Smooth muscle cell of the brain vasculature (primary cell): ENCODE measurements at places on chromosomes 12 and 14.

GRCh38 chr12:318759-319515 lies 56.3 kb upstream of the SLC6A13 start:
- no peak for DNase-seq

- no peak for DNase-seq
These were observed 1402.4 kb upstream of the FLRT2 start for GRCh38 chr14:84127495-84127894.

DNA sequence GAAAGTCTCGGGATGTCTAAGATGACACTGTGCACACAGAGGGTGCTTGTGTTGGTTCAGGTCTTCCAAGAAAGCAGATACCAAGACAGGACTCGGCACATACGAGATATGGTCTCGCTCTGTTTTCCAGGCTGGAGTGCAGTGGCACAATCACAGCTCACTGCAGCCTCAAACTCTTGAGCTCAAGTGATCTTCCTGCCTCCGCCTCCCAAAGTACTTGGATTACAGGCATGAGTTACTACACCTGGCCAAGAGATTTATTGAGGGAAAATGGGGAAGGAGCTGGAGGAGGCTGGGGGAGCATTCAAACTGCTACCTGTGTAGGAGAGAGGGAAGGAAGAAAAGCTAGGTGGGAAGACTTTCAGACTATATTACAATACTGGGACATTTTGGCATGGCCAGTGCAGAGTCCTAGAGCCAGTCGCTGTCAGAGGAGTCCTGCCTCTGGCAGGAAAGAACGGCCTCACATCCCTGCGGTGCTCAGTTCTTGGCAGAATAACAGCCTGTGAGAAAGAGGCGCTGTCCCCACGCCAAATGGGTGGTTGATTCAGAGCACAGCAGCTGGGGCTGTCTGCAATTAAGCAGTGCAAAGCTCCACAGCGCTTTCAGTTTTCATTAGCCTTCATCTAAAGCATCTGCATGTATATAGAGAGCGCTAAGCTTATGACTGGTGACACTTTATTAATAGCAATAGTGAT lies 18.3 kb downstream of the SLC17A8 start:
- DNase-seq: no peak

GRCh38 chr12:77745624-77746023 lies 85.1 kb upstream of the NAV3 start:
- DNase-seq: no peak

GRCh38 chr12:131826097-131826928 lies 1.9 kb upstream of the MMP17 start:
- no peak for DNase-seq

DNA sequence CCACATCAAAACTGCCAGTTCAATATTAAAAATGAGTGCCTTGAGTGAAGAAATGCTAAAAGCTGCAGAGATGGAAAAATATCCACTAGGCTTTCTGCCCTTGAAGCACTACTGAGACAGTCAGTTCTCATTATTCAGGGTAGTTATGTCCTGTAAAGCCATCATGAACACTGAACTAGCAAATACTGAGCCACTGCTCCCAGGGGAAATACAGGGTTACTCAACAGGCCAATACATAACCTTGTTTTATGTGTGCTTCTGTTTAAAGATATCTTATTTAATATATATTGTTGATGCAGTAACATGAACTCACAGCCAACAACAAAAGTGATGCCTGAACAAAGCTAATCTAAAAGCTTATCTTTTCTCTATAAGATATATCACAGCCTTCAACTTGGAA lies 3.3 kb downstream of the RAD52 start:
- no peak for DNase-seq

DNA sequence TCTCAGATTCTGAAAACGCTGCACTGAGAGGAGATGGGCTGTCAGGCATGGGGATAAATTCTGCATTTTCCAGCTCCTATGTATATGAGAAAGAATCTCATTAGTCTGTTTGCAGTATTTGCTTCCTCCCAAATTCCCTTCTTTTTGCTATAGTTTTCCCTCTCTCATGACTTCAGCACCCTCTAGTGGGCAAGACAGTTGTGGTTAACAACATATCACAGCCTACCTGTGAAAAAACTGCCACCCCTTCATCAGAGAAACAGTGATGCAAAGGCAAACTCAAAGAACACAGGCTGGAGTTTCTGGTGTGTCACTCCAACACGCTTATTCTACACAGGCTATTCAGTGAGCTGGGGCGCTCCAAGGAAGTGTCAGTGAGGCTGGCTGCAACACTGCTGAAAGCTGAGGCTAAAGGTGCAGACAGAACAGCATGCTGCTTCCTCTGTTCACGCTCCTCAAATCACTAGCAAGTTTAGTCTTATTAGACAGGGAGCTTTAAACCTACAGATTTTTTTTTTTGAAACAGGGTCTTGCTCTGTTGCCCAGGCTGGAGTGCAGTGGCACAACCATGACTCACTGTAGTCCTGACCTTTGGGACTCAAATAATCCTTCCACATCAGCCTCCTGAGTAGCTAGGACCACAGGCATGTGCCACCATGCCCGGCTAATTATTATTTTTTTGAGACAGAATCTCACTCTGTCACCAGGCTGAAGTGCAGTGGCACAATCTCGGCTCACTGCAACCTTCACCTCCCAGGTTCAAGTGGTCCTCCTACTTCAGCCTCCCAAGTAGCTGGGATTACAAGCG lies 19.3 kb downstream of the ZC2HC1C start:
- no peak for DNase-seq

GRCh38 chr12:96015672-96016071 lies 19.5 kb upstream of the HAL start:
- no peak for DNase-seq

GRCh38 chr12:3921526-3921925 lies 48.3 kb upstream of the PARP11 start:
- no peak for DNase-seq

DNA sequence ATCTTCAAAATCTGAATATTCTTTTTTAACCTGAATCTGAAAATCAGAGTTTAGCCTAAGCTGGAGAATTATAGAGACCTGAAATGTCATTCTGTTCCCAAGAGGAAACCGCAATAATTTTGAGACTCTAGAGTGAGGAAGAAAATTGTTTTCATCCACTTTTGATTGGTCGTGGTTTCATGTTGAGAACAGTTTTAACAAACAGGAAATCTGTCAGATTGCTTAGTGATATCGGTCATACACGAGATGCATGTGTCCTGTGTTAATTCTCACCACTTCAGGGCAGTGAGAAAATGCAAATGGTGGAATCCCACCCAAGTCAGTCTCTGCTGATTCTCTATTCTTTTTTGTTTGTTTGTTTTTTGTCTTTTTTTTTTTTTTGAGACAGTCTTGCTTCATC lies 1498.5 kb upstream of the TMEM132C start:
- no peak for DNase-seq

DNA sequence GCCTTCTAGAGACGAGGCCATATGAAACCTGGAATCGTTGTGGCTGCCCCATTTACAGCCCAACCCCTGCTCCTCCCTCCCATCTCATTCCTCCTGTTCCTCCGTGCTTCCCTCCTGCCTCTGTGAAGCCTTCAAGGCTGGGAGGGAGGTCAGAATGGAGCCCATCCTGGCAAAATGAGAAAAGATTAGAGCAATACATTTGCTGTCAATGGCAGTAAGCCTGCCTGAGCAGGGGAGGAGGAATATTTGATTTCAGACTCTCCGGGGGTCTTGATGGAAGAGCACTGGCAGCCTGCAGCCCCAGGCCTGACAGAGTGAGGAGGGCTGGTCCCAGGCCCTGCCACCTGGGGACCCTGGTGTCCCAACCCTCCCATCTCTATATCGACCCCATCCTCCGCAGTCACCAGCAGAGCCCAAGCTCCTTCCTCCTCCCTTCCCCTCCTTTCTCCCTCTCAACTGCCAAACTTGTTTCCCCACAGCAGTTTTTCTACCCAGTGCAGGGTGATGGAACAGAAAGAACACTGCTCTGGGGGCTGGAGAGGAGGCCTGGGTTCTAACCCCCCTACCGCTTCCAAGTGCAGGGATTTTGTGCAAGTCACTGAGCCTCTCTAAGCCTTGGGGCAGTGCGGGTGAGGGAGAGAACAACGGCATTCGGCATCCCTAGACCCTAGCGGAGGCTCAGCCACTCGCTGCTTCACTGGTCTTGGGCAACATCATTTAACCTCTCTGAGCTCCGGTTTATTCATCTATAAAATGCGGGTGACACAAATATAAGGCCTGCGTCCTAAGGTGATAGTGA lies 16.0 kb upstream of the RACGAP1 start:
- no peak for DNase-seq

DNA sequence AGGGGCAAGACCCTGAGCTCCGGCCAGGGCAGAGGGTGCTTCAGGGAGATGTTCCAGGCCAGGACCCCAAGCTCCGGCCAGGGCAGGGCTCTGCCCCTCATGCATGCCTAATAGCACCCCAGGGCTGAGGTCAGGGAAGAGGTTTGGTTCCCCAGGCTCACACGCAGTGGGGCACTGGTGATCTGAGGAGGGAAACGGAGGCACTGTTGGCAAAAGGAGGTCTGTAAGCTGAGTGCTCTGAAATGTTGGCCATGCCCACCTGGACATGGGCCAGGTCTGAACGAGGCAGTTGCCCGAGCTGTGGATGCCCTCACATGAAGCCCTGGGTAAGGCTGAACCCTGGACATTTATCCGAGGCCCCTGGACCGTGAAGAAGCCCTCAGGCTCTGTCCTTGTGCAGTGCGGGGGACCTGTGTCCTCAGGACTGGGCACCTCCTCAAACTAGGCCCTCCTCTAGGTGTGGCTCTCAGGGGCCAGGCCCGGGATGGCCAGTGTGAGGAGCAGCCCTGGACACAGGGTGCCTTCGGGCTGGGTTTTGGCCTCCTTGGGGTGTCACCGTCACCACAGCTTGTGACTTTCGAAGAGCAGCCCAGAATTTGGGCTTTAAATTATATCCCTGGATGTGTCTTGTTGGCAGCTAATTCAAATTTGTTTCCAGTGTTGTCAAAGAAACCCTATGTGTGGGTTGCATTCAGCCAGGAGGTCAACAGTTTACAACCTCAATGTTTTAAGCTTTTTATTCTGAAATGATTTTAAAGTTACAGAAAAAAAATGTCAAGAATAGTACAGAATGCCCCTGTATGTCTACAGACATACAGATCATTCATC lies 66.8 kb downstream of the ADGRD1 start:
- DNase-seq: no peak

GRCh38 chr12:94957006-94957405 lies 46.5 kb downstream of the NDUFA12 start:
- no peak for DNase-seq

DNA sequence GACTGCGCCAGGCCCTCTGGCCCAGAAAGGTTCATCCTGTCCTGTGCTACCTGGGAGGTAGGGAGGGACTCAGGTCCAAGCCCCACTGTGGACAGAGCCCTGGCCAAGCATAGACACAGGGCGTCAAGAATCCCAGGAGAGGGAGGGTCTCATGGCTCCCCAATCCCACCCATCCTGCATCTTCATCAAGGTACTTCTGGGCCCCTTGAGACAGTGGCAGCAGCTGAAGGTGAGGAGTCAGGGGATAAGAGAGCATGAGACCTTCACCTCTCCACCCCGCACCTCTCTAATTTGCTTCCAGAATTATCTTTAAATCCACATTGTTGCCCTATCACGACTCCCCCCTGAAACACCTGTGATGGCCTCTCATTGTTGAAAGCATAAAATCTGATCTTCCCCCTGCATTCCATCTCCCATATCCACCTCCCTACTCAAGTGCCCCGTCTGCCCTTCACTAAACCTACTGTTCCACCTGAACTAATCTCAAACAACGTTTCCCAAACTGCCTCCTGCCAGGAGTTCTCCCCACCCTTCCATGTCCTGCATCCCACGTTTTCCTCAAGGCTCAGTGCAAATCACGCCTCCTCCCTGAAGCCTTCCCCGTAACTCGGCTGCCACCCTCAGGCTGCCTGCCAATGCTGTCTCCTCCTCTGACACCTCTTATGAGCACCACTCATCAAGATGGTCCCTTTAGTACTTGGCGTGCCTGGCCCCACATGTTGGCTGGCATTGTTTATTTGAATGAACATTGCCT lies 27.1 kb downstream of the KRT18 start:
- no peak for DNase-seq
